ENCODE measurements at places on chromosomes 16 and 17. TPM values are rescaled to one million over a fixed set of nuclear protein-coding genes. Genes with fewer than 3 reads are reported as not detected.

- no peak for DNase-seq
These were observed 100.1 kb upstream of the CLEC3A start for GRCh38 chr16:77922228-77922754.

DNA sequence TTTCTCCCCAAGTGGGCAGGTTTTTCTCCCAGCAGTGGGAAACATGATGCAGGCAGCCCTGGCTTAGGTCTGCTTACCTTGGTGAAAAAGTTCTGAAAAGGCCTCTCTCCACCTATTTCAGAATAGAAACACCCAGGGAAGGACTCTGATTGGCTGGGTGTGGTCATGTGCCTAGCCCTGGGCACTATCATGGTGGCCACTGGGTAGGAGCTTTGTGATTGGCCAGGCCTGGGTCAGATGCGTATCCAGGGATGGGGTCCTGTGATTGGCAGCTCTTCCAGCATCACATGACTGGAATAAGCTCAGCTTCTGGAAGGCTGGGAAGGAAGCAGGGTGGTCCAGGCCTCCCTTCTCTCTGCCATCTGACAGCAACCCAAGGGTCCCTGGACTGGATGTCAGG is 53.5 kb downstream of the ZDHHC7 start:
- no peak for DNase-seq

- DNase-seq, result peak; percentile 51
These were observed 1.3 kb downstream of the TUBB3 start for GRCh38 chr16:89924297-89924924.

DNA sequence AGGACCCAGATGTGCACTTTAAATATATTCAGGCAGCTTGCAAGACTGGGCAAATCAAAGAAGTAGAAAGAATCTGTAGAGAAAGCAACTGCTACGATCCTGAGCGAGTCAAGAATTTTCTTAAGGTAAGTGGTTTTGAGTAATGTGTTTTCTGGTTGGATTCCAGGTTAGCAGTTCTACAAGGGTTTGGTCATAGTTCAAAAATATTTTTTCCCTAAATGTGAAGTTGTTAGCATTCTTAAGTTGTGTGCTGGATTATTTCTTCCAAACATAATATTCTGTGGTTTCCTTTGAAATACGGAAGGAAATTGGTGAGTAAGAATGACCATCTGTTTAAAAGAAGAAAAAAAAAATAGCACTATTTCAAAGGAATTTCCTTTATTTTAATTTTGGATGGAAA is 38.4 kb downstream of the PTRH2 start:
- peak; percentile 94 for DNase-seq

NEK8 gene
- total RNA-seq, result 2.6 TPM

- DNase-seq, result peak; percentile 80
These were observed 13.4 kb upstream of the TAOK1 start for GRCh38 chr17:29376667-29377270.
